Activated CD4-positive, alpha-beta T cell treated with anti-CD3 and anti-CD28 coated beads, Interleukin-2, amount 50 U/mL, for 48 hours (primary cell): ENCODE measurements at places on chromosomes 6 and 20.

DNA sequence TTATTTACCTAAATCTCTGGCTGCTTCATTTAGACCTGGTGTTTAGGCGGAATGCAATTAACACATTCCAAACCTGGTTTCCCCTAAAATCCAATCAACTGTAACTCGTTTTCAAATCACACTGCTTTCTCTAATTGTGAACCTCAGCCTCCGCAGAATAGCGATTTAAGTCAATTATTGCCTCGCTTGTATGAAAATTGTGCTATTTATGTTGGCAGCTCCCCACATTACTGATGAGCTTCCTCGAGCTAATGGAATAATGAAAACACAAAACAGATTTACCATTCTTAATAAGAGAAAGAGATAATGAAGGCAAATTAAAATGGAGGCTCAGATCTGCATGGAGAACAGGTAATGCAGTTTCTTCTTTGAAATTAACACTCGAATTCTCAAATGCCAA is 67.9 kb downstream of the SLC2A10 start:
- DNase-seq: no peak

DNA sequence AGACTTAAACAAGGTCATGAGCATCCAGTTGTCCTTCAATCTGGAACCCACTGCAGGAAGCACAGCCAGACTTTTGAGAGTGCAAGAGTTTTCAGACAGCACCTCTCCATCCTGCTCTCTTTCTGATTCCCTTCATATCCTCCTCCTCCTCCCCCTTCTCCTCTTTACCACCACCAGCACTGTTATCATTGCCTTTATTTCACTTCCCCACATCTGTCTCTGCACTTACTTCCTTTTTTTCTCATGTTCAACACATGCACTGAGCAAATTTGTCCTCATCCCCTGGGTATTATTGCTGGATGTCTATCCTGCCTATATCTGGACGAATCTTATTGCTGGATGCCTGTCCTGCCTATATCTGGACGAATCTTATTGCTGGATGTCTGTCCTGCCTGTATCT is 554.8 kb downstream of the DHX35 start:
- no peak for DNase-seq

DNA sequence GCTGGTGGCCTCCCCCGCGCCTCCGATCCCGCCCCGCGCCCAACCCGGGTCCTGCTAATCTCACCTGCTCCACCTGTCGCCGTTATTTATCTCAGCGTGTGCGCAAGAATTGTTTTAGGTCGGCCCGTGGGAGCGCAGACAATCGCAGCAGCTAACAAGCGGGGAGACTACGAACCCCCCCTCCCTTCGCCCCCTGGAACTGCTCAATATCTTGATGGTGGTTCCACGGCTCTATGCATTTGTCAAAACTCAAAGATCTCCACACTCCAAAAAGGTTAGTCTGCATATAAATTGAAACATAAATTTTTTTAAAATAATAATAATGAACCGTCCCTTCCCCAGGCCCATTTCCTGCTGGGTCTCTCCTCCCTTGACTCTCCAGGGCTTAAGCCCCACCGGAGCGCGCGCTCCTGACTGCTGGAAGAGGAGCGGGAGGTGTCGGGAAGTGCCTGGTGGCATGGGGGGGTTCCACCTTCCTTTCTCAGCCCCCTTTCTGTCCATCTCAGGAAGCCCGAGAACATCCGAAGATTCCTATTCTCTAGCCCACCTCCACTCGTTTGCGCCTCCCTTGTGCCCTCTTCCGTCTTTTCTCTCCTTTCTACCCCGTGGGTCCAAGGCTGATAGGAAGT is 1.6 kb upstream of the MDGA1 start:
- DNase-seq: no peak

DNA sequence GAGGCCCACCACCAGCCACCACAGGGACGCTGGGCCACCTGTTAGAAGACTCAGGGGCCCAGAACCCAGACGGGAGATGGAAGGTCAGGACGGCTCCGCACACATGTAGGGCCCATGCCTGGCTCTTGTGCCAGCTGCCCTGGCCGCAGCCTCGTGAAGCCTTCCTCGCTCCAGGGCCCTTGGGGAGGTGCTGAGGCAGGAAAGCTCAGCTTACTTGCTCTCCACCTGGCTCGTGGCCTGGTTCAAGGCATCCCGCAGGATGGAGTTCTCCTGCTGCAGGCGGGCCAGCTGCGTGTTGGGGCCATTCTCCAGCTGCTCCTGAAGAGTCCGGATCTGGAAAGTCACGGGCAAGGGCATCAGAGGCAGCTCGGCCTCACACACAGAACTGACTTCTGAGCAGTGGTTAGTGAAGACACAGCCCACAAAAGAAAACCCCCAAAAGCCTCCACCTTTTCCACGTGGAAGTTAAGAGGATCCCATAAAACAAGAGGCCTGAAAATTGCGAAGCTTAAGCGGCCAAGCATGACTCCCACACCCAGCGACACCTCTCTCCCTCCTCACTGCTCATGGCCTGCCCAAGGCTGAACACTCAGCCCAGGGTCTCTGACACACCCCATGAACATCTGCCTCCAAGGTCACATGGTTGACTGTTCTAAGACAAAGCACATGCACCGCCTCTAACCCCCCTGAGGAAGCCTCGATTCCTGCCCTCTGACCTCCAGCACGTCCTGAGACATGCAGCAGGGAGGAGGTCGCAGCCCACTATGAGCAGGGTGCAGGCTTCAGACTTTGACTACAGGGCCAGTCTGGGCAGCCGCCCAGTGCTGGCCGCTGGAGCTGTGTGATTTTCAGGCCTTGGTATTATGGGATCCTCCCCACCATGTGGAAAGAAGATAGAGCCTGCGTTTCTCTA is 46.5 kb downstream of the RRBP1 start:
- DNase-seq: no peak

GRCh38 chr6:710601-711571 is 17.9 kb upstream of the EXOC2 start:
- DNase-seq: peak; percentile 66

DNA sequence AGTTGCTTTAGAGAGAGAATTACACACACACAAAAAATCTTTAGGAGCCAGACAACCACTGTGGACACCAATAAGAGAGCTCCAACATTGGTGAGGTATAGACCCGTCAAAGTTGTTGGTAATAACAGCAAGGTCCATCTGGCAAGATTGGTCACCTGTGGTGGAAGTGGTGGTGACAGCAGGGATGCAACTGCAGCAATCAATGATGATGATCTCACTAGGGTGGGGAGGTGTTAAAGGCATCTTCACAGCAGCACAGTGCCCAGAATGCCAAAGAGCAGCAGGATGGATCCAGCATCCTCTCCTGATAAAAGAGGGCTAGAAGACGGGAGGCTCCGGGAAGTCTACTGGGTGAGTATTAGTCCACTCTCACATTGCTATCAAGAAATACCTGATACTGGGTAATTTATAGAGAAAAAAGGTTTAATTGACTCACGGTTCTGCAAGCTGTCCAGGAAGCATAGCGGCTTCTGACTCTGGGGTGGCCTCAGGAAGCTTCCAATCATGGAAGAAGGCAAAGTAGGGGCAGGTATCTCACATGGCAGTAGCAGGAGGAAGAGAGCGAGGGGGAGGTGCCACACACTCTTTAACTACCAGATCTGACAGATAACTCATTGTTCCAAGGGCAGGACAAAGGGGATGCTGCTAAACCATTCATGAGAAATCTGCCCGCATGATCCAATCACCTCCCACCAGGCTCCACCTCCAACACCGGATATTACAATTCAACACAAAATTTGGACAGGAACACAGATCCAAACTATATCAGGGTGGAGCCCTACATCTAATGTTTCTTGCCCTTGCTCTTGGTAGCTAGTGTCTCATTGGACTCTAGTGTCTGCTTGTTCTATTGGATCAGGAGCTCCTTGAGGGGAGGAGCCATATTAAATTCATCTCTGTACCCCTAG is 48.9 kb downstream of the KLHL31 start:
- no peak for DNase-seq

DNA sequence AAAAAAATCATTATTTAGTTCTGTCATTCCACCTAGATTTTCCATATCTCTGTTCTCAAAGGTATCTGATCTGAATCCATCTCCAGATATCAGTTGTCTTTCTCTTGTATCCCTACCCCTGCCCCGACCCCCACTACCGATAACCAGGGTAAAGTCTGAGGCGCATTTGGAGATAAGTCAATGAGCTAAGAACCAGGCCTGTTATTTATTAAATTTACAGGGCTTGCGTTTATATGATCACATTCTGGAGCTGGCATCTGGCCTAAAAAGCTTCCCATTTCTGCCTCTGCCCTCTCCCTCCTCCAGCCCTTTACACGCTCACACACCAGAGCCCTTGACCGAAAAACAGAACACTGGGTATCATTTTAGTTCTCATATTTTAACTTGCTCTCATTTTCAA is 144.7 kb downstream of the ALDH8A1 start:
- DNase-seq: no peak

DNA sequence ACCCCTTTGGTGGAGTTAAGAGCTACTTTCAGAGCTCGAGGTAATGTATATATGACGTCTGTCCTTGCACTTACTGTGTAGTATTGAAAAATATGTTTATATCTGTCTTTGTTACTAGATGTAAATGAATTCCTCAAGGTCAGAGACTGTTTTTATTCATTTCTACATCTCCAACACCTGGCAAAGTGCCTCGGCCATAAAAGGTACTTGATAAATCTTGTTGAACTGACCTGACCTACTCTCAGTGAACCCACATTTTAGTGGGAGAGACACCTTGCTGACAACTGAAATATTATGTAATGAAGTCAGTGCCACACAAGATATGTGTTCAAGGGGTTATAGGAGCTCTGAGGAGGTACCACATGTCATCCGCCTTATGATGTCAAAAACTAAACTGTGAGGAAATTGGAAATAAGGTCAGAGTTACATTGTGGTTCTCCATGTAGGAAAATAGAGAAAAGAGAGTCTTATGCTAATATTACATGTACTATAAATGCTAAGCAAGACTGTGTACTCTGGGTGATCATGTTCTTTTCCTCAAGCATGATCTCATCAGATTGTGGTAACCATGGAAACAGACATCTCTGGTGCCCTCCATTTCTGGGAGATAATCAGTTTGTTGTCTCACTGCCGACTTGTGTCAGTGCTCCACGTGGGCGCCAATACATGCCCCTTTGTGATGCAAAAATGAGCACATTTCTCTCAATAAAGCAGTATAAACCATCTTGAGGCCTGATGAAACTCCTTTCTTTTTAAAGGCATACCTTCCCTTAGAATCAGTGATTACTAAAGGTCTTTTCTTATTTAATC is 5.7 kb upstream of the TMEM30A start:
- DNase-seq: no peak
